ENCODE measurements at places on chromosomes 6 and 20.

DNA sequence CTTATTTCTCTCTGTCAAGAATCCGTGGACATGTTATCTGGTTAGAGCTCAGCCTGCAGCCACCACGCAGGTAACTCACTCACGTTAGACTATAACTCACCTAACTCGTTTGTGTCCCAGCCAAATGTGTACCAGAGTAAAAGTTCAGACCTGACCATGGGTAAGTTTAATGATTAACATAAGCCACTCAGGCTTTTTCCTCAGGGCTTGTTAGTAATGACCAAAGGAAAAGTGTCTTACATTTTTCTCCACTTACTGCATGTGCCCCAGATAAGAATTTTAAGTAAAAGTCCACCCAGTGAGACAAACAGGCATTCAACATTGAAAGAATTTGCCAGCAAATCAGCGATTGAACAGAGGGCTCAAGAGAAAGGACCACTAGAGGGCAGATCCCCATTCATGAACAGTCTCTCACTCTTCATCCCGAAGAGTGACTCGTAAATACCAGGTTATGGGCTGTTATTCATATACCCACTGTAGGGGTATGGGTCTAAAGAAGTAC is at the start of gene PKHD1:
PKHD1 (minus strand) TSS at position 116 of the 502 bp plus-strand sequence. CDS start 2,680 bp downstream, outside the sequence.
- DNase-seq: no peak

DNA sequence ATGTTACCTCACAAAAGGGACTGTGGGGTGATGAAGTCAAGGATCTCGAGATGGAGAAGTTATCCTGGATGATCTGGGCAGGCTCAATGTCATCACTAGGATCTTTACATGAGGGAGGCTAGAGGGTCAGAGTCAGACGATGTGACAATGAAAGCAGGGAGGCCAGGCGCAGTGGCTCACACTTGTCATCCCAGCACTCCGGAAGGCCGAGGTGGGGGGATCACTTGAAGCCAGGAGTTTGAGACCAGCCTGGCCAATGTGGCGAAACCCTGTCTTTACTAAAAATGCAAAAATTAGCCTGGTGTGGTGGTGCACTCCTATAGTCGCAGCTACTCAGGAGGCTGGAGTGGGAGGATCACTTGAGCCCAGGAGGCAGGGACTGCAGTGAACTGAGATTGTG is 68.8 kb downstream of the TTLL2 start:
- DNase-seq: no peak

- DNase-seq: no peak
These were observed 20.5 kb upstream of the ZNF133 start for GRCh38 chr20:18267815-18268214.

- DNase-seq: no peak
These were observed 69.5 kb downstream of the TINAG start for GRCh38 chr6:54377776-54378175.

GRCh38 chr6:137871831-137872454 is 4.9 kb downstream of the TNFAIP3 start:
- no peak for DNase-seq

GRCh38 chr6:71179249-71179885 is 109.2 kb upstream of the OGFRL1 start:
- no peak for DNase-seq

DNA sequence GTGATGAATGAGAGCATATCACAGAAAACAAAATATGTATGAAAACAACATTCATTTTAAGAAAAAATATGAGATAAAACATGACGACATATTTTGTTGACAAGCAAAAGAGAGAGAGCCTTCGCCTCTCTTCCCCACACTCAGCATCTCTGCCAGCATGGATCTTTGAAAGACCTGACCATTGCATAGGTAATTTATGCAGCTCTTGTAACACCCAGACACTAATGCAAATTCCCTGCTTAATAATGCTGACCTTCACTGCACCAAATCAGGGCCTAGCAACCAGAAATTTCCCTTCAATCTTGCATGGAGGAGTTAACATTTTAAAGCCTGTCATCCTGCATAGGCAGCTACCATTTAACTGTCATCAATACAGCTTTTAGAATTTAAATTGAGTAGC is 50.0 kb upstream of the CNR1 start:
- DNase-seq: no peak

- DNase-seq: no peak
These were observed 221.1 kb upstream of the PREP start for GRCh38 chr6:105624021-105624420.

DNA sequence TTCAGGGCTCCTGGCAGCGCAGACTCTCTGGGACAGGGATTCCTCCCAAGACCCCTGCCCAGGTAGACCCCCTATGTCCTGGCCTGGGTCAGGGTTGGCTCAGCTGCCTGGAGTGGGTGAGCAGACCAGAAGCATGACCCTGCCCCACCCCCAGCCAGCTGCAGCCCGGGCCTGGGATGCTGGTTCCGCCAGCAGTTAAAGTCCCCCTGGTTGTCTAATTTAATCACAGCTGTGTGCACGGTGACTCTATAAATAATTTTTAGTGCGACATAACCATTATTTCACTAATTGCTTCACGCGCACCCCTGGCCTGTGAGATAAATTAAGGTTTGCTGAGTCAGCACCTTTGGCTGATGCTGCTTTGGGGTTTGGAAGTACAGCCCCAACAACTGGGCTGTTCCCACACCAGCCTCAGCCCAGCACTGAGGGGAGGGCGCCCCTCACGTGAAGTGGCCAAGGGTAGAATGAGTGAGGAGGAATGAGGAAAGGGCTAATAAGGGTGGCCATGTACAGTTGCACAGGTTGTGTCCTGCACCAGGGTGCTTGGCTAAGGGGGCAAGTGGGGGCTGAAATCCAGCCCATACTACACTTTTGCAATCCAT is 26.1 kb upstream of the CDH22 start:
- no peak for DNase-seq

DNA sequence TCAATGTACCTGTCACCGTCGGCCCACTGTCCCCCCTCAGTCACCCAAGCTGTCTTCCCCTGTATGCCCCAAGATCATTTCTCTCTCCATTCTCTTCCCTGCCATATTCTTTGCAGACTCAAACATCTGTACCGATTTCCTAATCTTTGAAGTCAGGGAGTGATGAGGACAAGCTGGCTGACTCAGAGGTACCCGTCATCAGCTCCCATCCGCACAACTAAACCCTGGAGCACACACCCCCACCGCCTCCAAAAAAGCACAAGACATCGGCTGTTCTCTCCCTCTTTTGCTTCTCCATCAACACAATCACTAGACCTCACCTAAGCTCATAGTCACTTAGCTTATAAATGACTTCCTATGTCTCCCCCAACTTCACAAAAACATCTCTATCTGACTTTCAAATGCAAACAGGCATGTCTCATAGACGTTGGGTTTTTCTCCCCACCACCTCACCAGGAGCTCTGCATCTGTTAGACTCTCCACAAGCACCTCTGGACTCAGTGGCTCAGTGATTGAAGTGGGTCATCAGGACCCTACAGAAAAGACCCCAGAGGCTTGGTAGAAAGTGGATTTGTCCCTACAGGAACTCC is 11.5 kb upstream of the NFATC2 start:
- DNase-seq: no peak

- no peak for DNase-seq
These were observed 57.6 kb upstream of the DYNLRB1 start for GRCh38 chr20:34458631-34459030.

- DNase-seq: no peak
These were observed 22.6 kb downstream of the CST4 start for GRCh38 chr20:23666189-23666588.

GRCh38 chr6:77815531-77815930 is 162.7 kb downstream of the MEI4 start:
- DNase-seq: no peak

- no peak for DNase-seq
These were observed 187.6 kb upstream of the CST7 start for GRCh38 chr20:24761220-24762065.

GRCh38 chr6:35788423-35788982 is 7.7 kb downstream of the CLPSL1 start:
- no peak for DNase-seq

DNA sequence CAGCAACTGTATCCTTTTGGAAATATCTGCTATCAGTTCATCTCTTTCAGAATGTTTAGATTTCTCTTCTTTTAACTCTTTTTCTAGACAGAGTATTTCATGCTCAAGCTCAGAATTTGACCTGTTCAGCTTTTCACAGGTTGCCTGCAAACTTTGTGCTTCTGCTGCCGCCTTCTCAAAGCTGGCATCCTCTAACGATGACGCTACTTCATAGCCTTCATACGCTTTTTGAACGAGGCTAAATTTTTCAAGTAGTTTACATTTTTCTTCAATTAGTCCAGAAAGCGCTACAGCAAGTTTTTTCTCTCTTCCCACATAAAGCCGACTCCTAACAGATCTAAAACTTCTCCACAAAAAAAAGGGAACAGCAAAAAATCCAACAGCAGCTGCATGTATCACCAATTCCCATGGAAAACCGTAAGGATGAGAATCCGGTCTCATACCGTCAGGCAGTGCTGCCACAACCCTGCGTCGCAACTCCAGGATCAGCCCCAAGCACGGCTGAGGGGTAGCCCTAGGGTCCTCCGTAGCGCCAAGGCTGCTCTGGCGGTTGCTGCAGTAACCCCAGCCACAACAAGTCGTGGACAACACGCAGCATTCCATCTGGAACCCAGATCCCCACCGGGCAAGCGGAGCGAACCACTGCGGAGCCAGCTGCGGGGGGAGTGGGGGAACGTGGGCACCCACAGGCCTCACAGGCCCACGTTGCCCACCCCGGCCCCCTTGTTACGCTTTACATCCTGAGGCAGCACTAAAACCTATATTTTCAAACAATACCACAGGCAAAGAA is 30.6 kb downstream of the DACT2 start:
- no peak for DNase-seq

GRCh38 chr6:134553936-134554335 is 236.0 kb upstream of the SGK1 start:
- no peak for DNase-seq

GRCh38 chr6:166526937-166527336 is 59.5 kb downstream of the RAMACL start:
- DNase-seq: no peak

DNA sequence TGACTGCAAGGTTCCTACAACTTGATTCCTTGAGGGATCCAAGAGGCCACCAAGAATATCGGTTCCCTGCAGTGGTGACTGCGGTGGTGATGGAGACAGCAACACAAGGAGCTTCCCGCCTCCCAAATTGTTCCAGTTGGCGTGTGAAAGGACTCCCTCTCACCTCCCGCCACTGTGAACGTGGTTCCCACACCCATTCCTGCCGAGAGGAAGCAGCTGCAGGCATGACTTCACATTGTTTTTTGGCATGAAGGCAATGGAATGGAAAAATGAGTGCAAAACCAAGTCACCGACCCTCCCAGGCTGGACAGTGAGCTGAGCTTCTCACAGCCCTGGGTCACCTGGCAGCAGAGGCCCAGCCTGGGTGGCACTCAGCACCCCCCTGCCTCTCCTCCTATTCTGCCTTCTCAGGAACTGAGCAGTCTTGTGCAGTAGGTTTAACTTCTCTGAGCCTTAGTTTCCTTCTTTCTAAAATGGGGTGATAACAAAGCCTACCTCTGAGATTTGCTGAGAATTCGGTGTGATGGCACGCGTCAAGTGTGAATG is 75.0 kb downstream of the CNKSR3 start:
- no peak for DNase-seq

DNA sequence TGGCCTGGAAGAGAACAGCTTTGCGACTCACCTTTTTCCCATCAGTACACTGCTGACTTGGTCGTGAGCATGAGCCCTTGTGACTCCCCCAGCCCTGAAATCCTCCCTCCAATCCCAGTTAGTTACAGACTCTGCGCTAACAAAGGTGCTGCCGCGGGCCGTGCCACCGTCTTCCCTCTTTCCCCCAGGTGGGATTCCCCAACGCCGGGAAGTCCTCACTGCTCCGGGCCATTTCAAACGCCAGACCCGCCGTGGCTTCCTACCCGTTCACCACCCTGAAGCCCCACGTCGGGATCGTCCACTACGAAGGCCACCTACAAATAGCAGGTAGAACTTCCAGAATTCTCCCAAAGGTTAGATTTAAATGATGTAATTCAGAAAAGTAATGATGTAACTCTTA is 16.1 kb downstream of the MTG2 start:
- no peak for DNase-seq

- DNase-seq: no peak
These were observed 55.1 kb downstream of the CHD6 start for GRCh38 chr20:41563087-41563486.

DNA sequence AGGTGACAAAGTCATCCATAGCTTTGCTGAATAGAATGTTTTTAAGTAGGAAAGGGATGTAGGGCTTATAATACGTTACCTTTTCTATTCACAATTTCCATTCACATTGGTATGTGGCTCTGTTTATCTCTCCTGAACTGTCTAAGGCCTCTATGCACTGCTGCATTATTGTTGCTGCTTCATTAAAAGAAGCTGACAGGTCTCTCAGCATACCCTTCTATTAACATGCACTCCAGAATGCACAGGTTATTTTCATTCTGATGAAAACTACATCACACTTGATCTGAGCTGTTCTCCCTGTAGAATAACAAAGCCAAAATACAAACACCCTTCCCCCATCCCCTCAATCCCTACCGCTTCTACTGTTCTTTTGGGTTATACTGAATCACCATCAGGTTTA is 399.3 kb downstream of the TBC1D32 start:
- no peak for DNase-seq

DNA sequence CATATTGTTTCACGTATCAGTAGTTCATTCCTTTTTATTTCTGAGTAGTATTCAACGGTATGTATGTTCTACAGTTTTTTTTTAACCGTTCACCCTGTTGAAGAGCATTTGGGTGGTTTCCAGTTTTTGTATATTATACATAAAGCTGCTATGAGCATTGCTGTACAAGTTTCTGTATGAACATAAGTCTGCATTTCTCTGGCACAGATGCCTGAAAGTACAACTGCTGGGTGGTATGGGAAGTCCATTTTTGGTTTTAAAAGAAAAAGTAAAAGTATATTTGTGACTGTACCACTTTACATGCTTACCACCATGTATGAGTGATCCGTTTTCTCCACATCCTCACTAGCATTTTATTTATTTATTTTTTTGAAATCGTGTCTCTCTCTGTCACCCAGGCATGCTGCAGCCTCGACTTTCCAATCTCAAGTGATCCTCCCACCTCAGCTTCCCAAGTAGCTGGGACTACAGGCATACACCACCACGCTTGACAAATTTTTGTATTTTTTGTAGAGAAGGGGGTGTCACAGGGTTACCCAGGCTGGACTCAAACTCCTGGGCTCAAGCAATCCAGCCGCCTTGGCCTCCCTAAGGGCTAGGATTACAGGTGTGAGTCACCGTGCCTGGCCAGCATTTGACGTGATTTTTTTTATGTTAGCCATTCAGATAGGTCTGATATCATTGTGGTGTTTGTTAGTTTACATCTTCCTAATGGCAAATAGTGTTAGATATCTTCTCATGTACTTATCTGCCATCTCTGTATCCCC is 11.0 kb upstream of the SIM1 start:
- DNase-seq: no peak

DNA sequence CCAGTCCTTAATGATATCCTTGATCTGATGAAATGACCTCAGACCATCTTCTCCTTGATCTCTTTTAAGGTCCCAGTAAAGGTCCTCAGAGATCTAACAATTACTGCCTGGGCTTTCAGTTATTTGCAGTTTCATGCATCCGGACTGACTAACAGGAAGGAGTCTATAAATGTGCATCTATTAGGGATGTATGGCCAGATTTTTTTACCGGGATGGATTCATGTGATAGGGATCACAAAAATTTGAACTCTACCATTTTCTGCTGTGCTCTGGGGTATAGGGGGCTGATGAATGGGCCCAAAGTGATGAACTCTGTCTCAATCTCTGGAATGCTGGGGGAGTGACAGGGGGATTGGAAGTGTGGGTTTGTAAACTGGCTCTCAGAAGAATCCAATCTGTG is 36.2 kb upstream of the SCUBE3 start:
- no peak for DNase-seq

All from stimulated activated CD8-positive, alpha-beta memory T cell treated with anti-CD3 and anti-CD28 coated beads, Interleukin-4, amount 100 ng/mL, for 1 hour (primary cell).